Activated CD8-positive, alpha-beta memory T cell treated with anti-CD3 and anti-CD28 coated beads for 1 hour (primary cell): ENCODE measurements at places on chromosomes 12 and 14.

DNA sequence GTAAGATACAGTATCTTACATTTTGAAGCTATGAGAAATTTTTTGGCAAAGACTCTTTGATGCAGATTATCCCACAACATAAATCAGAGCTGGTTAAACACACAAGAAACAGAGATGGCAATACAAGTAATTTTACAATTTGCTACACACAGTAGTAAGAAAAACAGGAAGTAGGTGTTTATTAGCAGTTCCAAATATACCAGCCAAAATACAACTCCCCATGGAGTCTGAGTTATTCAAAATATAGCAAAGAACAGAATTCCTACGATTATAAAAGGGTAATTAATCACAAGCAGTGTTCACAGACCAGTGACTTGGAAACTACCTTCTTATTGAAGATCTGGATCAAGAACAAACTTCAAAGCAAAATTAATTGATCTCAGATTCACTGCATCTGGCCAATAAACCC is 83.9 kb downstream of the BMP4 start:
- DNase-seq = no peak

- no peak for DNase-seq
Observed at GRCh38 chr14:56273155-56273554, 154.9 kb downstream of the PELI2 start.

- no peak for DNase-seq
Observed at GRCh38 chr14:73645248-73645610, 443 bp downstream of the DNAL1 start.

- no peak for DNase-seq
Observed at GRCh38 chr14:68670359-68670715, 122.5 kb downstream of the ZFP36L1 start.

- DNase-seq = no peak
Observed at GRCh38 chr14:93946104-93946503, 19.0 kb downstream of the FAM181A start.

GRCh38 chr14:105839425-105840265 is 313.3 kb downstream of the TMEM121 start:
- DNase-seq = no peak

DNA sequence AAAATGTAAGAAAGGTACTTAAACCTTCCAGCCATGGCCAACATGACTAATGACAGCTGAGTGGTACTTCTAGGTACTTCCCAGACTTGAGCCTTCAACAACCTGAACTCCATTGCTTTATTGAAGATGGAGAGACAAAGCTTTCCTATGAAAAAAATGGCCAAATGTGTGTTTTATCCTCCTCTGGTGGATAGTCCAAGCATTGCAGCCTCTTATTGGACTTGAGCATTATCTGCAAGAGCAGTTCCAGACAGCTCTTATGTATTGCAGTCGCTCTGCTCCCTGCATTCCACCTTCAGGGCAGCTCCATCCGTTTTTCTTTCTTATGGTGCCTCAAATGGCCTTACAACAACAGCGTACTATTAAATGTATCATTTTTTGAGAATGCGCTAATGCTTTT is 588.2 kb downstream of the NRXN3 start:
- DNase-seq = no peak

DNA sequence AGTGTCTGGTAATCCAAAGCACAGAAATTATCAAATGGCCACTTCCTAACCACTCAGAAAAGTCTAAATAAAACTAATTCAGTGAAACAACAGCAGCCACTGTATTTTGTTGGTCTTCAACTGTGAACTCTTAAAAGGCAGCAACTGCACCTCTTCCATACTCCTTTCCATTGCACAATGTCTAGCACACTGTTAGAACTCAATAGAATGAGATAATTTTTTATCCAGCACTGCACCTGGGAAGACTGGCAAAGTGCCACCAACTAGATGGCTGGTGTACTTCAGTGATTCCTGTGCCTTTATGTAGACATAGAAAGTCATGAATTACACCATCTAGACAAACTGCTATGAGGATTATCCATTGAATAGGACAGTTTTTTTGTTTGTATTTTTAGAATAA is 26.2 kb downstream of the LGR5 start:
- no peak for DNase-seq

DNA sequence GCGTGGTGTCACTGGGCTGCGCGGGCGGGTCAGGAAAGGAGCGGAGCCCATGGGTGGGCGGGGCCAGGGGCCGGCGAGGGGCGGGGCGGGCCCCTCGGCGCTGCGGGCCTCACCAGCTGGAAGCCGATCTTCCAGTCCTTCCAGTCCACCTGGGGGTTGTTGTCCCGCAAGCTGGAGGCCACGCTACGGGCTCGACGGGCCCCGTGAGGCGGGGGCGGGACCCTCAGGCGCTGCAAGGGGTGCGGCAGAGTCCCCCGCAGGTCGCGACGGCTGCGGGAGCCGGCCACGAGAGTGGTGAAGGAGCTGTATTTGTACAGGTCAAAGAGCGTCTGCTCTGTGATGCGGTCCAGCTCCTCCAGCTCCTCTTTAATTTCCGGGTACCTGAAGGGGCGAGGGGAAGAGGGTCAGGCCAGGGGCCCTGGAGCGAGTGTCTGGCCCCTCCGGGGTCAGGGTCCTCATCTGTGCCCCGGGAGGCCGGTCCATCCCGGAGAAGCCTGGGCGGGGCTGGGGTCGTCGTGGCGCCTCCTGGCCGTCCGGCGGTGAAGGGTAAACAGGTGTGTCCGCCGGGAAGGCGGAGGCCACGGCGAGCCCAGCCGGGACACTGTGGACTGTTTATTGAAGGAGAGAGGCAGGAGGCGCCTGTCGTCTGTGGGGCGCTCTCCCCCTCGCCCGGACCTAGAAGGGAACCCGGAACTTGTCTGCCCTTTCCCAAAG is 11.9 kb downstream of the SCNN1A start:
- no peak for DNase-seq

DNA sequence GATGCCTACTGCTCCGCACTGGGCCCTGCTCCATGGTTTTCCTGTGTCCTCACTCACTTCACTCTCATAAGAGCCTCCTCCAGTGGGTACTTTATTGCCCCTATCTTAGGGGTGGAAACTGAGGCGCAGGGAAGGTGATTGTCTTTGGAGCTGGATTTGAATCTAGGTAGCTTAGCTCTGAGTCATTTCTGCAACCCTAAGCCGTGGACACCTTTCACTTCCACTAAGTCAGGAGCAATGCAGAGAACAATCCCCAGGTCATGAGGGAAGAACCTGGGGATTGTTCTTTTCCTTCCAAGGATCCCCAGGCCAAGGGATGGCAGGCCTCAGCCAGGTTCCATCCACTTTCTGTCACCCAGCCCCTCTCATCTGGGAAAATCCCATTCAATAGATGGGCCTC is 20.3 kb downstream of the VDR start:
- no peak for DNase-seq

- no peak for DNase-seq
Observed at GRCh38 chr14:69093631-69094421, 59.1 kb downstream of the DCAF5 start.

- peak; percentile 9 for DNase-seq
Observed at GRCh38 chr12:95918194-95918993, 24.0 kb downstream of the CCDC38 start.
